ENCODE measurements at places on chromosomes 1 and 21.
A peak's percentile ranks its signal among the peaks of the same experiment; 100 is the strongest.

DNA sequence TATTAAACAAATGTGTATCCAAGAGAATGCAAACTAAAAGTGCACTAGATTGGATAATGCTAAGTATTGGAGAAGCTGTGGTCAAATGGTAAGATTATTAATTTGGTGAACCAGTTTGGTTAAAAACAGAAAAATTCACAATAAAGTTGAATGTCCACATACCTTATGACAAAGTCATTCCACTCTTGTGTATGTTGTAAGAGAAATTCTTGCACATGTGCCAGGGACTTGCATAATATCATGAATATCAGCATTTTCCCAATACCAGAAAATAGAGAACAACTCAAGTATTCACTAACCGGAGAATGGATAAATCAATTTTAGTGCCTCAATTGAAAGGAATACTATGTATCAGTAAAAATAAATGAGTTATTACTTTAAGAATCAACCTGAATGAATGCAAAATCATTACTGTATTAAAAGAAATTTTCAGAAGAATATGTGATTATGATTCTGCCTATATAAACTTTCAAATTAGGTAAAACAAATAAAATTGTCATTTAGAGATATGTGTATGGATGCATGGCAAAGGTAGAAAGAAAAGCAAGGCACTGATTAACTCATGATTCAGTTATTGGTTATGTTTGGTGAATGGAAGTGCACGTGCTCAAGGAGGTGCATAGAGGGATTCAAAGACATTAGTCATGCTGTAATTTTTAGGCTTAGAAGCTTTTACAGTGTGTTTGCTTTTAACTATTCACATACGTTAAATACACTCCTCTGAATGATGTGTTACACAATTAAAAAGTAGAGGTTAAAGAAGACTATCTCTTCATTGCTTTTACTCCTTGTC is 217.4 kb upstream of the KCNK2 start:
- peak; percentile 33 for ATAC-seq

DNA sequence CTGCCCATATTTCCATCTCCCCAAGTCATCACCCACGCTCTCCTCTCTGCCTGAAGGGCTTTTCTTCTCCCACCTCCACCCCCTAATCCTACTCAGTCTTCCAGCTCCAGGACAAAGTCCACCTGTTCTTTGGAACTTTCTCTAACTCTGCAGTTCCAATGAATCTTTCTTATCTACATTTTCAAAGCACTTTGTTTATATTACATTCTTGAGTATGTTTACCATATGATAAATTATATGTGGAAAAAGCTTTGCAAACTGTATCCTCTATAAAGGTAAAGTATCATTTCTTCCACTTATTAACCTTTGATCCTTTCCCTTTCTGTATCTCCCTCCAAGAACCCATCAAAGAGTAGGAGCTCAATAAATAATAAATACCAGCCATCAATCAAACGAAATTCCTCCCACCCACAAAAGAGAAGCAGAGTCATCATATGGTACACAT is 39.7 kb downstream of the TTC13 start:
- no peak for ATAC-seq

- no peak for ATAC-seq
Observed at GRCh38 chr1:170685166-170685565, 21.2 kb downstream of the PRRX1 start.

GRCh38 chr1:175319912-175320230 is 127.3 kb upstream of the KIAA0040 start:
- no peak for ATAC-seq

DNA sequence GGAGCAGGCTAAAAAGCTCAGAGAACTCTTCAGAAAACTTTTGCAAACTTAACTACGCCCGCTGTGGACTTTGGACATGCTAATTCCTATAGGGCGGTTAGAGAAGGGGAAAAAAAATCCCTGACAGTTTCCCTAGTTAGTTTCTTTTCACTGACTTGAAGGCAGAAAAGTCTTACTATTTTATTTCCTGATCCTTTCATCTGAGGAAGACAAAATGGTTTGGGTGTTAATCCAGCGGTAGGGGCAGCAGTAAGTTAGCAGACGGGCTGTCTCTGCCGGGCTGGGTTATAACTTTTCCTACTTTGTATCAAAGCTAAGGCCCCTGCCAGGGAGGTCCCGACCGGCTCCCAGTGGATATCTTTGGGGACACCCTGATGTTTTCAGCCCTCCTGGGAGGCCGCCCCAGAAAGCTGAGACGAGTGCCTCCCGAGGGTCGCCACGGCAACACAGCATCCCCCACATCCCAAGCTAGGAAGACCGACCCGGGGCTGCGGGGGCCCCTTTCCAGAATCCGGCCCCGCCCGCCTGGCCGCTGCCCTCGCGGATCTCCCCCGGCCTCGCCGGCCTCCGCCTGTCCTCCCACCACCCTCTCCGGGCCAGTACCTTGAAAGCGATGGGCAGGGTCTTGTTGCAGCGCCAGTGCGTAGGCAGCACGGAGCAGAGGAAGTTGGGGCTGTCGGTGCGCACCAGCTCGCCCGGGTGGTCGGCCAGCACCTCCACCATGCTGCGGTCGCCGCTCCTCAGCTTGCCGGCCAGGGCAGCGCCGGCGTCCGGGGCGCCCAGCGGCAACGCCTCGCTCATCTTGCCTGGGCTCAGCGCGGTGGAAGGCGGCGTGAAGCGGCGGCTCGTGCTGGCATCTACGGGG is 162.6 kb downstream of the RUNX1 start:
- ATAC-seq = no peak

- no peak for ATAC-seq
Observed at GRCh38 chr21:28256420-28256831, 736.3 kb downstream of the LTN1 start.

DNA sequence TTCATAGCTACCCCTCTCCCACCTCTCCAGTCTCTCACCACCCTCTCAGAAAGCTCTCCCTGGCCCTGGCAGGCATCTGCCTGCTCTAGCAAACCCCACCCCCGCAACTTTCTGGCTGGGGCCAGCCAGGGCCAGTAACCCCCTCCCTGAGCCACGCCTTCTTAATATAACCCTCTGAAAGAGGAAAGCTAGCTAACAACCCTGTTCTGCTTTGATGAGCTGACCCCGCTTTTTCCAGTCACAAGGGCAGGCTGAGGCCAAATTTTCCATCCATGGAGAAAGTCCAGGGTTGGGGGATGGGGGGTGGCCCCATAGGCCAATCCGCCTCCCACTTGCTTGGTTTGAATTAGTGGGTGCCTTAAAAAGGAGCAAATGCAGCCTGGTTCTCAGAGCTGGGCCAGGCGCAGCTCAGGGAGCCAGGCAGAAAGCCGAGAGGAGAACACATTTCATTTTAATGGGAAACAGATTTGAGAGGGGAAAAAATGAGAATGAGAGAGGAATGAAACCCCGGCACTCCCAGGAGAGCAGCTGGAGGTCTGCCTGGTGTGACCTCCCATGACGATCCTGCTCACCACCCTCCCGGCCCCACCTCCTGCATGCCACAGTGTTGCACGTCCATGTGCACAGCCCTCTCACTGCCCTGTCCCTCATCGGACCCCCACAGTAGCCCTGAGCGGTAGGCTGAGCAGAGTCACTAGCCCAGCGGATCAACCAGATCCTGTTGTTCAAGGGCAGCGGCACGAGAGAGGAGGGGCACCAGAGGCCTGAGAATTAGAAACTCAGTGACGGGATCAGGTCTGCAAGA is 62.3 kb downstream of the OPTC start:
- ATAC-seq = no peak

DNA sequence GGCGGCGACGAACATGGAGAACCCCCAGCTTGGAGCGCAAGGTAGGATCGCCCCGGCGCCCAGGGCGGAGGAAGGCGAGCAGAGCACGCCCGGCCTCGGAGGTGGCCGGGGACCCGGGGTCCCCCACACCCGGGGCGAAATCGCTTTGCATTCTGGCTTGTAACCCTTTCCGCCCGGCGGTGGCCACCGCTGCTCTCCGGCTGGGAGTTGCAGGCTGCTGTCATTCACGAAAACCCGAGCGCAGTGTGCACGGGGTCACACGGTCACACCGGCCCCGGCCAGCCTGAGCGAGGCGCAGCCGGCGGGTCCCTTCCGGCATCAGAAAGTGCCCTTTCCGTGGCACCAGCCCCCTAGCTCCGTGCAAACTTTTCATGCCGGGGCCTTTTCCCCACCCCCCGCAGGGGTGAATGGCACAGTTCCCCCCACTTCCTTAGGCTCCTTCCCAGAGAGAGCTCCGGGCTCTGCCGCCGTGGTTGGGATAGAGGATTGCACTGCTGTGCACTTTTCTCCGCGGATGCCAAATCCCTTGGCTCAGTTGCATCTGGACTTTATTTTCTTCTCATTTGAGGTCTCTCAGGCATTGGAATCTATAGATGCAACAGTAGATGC is 802 bp downstream of the KAZN start:
- peak; percentile 46 for ATAC-seq

DNA sequence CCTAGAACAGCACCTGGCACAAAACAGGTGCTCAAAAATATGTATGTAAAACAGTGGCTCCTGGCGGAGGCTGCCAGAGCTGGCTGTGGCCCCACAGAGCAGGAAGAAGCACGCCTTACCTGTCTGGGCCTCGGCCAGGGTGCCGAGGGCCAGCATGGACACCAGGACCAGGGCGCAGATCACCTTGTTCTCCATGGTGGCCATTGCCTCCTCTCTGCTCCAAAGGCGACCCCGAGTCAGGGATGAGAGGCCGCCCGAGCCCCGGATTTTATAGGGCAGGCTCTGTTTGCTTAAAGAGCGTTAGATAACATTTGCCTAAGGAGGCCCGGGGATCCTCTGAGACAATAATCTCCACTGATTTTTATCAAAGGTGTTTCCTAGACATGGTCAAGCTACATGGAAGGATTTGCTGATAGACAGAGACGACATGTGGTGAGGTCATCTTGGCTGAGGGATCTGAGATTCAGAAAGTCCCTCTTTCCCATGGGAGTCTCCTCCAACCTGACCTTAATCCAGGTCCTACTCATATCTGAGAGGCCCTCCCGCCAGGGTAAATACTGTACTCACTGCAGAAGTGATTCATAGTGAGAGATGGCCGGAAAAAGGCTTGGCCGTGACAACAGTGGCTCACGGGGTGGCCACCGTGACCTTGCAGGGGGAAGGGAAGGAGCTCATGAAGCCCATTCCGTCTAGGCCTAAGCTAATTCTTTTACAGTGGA is at the start of gene TFF1:
Gene TFF1 (minus strand): TSS at position 244 of the 719 bp plus-strand sequence. CDS start 40 bp downstream, at position 204.
- peak; percentile 36 for ATAC-seq

- peak; percentile 26 for ATAC-seq
Observed at GRCh38 chr1:147091801-147092200, 80.5 kb downstream of the PRKAB2 start.

DNA sequence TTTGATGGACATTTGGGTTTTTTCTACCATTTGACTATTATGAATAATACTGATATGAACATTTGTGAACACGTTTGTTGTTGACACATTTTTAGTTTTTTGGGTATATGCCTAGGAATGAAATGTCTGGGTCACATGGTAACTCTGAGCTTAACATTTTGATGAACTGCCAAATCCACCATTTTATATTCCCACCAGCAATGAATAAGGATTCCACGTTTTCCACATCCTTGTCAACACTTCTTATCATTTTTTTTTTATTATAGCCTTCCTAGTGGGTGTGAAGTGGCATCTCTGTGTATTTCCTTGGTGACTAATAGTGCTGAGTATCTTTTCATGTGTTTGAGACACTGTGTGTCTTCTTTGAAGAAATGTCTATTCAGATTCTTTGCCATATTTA is 67.6 kb downstream of the RASAL2 start:
- ATAC-seq = no peak

DNA sequence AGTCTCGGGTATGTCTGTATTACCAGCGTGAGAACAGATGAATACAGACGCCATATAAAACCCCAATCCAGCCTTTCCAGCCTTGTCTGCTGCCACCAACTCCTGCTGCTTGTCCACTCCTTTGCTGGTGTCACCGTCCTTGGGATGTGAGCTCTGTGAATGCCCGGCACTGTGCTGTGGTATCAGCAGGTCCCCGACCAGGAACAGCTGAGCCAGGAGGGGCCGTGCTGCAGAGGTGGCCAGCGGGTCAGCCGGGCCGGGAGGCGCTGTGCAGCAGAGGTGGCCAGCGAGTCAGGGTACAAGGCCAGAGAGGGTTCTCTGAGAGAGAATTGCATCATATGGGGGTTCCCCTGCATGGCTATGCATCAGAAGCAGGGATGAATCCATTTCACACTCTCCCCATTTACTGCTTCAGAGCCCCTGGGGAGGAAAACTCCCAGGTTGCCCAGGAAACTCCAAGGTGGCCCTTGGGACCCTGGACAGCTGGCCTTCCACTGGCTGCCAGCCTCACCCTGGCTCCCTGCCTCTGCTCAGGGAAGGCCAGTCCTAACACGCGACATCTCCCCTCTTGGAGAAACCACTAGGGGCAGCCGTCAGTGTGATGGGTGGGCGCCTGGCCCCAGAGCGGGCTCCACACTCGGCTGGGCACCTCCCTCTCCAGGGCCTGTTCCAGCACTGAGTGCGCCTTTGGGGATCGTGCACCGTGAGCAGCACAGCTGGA is 122.4 kb upstream of the COL6A1 start:
- peak; percentile 11 for ATAC-seq

DNA sequence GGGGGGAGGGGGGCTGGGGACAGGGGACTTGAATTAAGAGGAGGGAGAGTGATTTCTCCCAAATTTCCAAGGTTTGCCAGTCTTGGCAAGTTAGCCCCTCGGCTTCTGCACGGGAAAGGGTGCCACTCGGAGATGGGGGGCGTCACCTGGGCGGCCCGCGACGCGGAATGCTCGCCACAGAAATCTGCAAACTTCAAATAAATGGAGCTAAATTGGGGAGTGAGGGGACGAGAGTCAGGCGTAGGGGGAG is 885 bp upstream of the SSBP3 start:
- no peak for ATAC-seq

DNA sequence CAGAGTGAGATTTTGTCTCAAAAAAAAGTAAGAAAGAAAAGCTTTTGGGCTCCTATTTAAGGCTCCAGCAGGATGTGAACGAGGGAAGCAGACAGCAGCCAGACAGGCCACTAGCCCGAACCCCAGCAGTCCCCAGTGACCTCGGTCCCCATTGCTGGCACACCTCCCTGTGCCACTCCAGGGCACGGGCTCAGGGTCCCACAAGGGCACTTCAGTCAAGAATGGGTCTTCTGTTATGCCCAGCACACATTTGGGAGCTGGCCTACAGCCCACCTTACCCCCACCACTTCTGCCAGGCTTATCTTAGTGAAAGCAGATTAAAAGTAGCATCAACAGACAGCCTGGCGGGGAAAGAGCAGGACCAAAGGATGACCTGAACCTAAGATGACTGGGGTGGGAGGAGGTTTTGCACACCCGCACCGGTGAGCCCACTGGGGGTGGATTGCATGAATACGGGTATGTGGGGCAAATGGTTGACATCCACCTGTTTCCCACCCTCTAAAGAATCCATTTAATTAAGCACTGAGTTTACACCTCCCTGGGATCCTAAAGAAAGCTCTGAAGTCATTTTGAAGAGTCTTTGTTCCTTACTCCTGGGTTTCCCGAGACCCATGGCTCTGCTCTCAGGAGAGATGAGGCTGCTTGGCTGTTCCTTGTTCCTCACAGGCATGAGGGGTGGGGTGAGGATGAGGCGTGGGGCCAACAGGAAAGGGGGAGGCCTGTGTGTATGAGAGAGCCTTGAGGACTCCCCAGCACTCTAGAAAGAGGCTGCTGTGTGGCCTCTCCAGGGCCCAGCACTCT is 4.7 kb downstream of the CHI3L1 start:
- ATAC-seq = no peak

- ATAC-seq = peak; percentile 91
Observed at GRCh38 chr1:32724678-32725614, 22.4 kb upstream of the SYNC start.

Measured in esophagus mucosa (tissue), 1 donor.